Endothelial cell of umbilical vein (primary cell): ENCODE measurements at places on chromosomes 3 and 15. TPM values are rescaled to one million over a fixed set of nuclear protein-coding genes. Genes with fewer than 3 reads are reported as not detected.

GRCh38 chr3:154753101-154753500, 323.1 kb upstream of the GPR149 start:
- no peak for DNase-seq

RARB gene
- 19.3 and 23.4 TPM in 2 replicates for total RNA-seq

TRAT1 gene
- total RNA-seq: not detected in 2 replicates

GRCh38 chr3:111723293-111724215, 128.4 kb upstream of the ZBED2 start:
- peak; percentile 56 for DNase-seq

DNA sequence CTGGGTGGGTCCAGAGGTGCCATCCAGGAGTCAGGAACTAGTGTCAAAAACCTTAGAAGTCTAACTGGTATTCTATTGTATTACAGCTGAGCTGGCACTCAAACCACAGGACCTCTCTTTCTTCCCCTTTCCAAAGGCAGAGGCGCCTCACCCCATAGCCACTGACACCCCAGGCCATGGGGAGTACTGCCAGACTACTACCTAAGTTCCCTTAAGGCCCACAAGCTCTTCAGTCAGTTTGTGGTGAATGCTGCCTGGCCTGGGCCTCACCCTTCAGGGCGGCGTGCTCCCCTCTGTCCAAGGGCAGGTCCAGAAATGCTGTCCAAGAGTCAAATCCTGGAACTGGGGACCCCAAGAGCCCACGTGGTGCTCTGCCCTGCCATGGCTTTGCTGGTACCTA, 43.0 kb upstream of the FGF7 start:
- DNase-seq: no peak

GRCh38 chr3:84683493-84683892, 275.3 kb upstream of the CADM2 start:
- no peak for DNase-seq

TM4SF18 gene
- 142 and 158 TPM in 2 replicates for total RNA-seq

DNA sequence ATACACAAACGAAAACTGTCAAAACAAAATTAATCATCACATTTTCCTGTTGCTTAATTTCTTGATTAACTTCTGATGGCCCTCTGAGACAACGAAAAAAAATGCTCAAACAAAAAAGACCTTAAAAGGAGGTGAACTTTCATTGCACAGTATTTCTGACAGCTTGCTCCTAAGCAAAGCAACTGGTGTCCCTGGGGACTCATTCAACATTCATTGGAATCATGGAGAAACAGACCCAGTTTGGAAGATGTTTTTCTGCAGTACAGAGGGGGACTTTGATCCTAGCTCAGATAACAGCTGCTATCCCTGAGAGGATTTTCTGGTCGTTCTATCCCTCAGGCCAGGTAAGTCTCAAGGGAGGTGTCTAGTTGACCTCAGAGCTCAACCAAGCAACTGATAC, 378.7 kb upstream of the ATP11B start:
- DNase-seq: no peak

DNA sequence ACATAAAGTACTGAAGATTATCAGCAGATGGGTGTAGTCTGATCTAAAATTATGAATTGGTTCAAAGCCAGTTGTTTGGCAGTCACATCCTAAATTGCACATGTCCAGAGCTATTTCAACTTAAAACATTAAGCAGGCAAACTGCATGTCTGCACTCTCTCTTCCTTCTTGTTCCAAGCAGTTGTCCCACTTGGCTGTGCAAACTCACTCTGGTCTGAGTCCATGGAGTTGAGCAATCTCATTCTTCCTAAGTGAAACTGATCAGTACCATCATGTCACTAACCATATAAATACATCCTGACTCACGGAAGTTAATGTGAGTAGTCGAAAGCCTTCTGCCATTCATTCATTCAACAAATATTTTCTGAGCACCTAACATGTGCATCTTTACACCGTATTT, 353.0 kb downstream of the ROBO1 start:
- DNase-seq: no peak

- no peak for DNase-seq
Observed at GRCh38 chr15:43135351-43135750, 2.0 kb downstream of the TMEM62 start.

COPG1 gene
- 202 and 203 TPM in 2 replicates for total RNA-seq

DNA sequence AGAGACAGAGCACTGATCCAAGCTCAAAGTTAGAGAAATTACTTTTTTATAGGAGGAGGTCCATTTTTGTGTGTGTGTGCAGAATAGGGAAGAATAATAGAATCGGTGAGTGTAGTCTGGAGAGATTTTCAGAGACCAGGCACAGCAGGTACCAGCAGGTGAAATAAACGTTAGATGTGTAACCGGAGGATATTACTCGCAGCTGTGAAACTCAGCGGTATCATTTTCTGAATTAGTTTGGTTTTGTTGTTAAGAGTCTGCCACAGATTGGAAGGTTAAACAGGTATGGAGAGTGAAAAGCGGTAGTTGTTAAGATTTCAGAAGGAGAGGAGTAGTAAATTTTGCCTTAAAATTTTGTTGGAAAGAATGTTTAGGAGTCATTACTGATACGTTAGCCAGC, 69.9 kb downstream of the RGMA start:
- DNase-seq: no peak

DNA sequence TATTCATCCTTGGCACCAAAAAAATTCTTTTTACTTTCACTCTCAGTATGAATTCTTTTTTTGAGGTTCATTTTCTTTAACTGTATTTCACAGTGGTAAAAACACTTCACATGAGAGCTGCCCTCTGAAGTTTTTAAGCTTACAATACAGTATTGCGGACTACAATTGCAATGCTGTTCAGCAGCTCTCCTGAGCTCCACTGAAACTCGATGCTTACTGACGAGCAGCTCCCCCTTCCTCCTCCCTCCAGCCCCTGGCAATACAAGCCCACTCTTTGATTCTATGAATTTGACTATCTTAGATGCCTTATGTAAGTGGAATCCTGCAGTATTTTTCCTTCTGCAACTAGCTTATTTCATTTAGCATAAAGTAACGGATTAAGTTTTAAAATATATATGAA, 183.4 kb downstream of the ADAMTS17 start:
- DNase-seq: no peak

TAMM41 gene
- 25.1 and 29.7 TPM in 2 replicates for total RNA-seq

DNA sequence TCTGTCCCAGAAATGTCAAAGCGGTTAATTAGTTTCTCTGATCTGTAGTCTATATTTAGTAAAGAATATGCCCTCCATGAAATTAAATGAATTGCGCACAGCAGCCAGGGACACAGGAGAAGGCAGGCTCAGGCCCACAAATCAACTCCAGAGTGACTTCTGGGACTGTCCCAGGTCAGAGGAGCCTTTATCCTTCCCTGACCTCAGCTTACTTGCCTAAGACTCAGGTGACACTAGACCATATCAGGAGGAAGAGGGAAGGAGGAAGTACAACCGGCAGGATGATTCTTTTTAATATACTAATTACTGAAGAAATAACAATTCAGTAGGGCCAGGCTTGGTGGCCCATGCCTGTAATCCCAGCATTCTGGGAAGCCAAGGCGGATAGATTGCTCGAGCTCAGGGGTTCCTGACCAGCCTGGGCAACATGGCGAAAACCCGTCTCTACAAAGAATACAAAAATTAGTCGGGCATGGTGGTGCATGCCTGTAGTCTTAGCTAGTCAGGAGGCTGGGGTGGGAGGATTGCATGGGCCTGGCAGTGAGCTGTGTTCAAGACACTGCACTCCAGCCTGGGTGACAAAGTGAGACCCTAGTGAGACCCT, 1.8 kb upstream of the GPR15 start:
- no peak for DNase-seq

GRCh38 chr15:32802286-32802936, 84.6 kb downstream of the GREM1 start:
- DNase-seq: no peak

DNA sequence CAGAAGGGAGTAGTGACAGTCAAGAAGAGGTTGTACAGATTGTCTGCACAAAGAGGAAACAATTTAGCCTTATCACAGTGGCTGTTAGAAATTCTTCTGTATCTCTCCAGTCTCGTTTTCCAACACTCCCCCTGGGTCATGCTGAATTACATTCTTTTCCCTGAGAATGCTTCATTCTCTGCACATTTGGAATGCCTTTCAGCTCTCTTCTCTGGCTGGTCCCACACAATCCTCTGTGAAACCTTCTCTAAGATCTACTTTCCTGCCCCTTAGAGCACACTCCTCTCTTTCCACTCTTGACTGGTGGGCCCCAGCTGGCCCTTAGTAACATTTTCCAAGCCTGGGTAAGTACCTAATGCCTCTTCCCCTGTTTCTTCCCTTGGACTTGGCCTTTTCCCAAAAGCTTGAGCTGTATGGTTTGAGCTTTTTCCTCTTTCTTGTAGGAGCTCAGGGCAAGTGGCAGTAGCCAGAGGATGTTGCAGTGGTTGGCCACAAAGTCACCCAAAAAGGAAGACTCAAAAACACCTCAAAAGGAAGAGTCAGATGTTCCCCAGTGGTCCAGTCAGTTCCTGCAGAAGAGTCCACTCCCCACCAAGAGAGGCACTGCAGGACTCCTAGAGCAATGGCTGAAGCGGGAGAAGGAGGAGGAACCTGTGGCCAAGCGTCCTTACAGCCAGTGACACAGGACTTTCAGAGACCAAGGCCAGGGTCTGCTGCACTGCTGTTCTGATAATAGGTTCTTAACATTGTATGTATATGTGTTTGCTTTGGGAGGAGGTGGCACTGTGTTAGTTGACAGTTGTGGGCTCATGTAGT, 25.7 kb downstream of the HMCES start:
- no peak for DNase-seq

FOXB1 gene
- total RNA-seq: not detected in 2 replicates

DNA sequence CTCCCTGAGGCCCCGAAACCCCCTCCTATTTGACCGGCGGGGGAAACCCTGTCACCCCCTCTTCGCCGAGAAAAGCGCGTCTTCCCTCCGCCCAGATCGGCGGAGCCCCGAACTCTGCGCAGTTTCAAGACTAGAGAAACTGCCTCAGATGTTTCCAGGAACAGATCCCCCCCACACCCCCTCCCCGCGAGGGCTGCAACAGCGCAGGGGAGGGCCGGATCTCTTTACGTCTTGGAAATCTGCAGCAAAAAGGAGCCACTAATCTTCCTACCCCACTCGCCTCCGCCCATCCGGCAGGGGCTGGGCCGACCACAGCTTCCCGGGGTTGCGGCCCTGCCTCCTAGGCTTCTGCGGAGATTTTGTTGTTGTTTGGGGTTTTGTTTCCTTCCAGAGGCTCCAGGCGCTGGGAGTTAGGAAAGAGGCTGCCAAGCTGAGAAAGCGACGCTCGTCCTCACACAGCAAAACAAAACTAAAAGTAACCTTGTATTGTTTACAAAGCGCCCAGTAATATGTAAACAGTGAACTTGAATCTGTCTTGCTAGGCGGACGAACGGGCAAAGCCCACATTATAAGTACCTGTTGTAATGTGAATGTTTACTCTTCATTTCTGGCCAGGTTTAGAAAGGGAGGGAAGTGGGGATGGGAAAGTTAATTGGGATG, 2.2 kb downstream of the FOXB1 start:
- peak; percentile 22 for DNase-seq

ASB14 gene
- total RNA-seq: not detected in 2 replicates
